ENCODE measurements at places on chromosomes 4 and X. TPM values are rescaled to one million over a fixed set of nuclear protein-coding genes. Genes with fewer than 3 reads are reported as not detected.
A peak's percentile ranks its signal among the peaks of the same experiment; 100 is the strongest.

MSX1 gene
- 1.7 TPM for total RNA-seq

CSAG1 gene
- total RNA-seq: not detected

C4orf51 gene
- not detected for total RNA-seq

SH3D19 gene
- 100 TPM for total RNA-seq

MAEA gene
- total RNA-seq: 70.4 TPM

MXRA5 gene
- total RNA-seq: 1.5 TPM

TMEM35A gene
- 1.3 TPM for total RNA-seq

SULT1E1 gene
- 2.2 TPM for total RNA-seq

BGN gene
- total RNA-seq: 13.0 TPM

HSD17B10 gene
- 71.3 TPM for total RNA-seq

VEGFD gene
- total RNA-seq: 5.3 TPM

ACSL1 gene
- total RNA-seq: 208 TPM

GABRQ gene
- total RNA-seq: not detected

MAGEB17 gene
- total RNA-seq: not detected

GRCh38 chr4:32133141-32133540, 1413.0 kb downstream of the PCDH7 start:
- no peaks in the 10 kb centered on the region for H3K27me3 ChIP-seq
- no peak overlapping the region for H3K4me3 ChIP-seq

GRCh38 chrX:12977761-12978204, 2.9 kb downstream of the TMSB4X start:
- no peak for DNase-seq
- no peaks in the 10 kb centered on the region for H3K27me3 ChIP-seq
- H3K4me1 ChIP-seq: no peaks in the 10 kb centered on the region
- H3K27ac ChIP-seq: peak overlapping the region; percentile 97
- peaks cover 15% of the 10 kb centered on the region for H3K36me3 ChIP-seq

DNA sequence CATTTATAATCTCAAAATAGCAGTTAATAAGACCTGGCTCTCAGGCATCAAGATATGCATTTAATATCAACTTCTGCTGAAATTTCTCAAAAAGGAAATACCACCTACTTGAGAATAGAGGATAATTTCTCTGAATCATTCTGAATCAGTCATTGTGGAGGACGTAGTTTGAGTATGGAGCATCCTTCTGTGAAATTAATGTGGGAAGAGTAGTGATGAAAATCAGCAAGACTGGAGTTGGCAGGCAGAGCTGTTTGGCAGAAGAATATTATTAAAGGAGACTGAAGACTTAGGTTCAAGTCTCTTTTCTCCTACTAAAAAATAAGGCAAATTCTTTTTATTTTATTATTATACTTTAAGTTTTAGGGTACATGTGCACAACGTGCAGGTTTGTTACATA, 325.6 kb upstream of the ATOH1 start:
- H3K27ac ChIP-seq: no peak overlapping the region
- H3K4me3 ChIP-seq: no peak overlapping the region
- DNase-seq: no peak
- no peaks in the 10 kb centered on the region for H3K27me3 ChIP-seq

GRCh38 chr4:70844180-70844579, 4.5 kb upstream of the GRSF1 start:
- H3K4me1 ChIP-seq: no peaks in the 10 kb centered on the region
- H3K36me3 ChIP-seq: no peaks in the 10 kb centered on the region
- DNase-seq: no peak
- no peaks in the 10 kb centered on the region for H3K27me3 ChIP-seq

DNA sequence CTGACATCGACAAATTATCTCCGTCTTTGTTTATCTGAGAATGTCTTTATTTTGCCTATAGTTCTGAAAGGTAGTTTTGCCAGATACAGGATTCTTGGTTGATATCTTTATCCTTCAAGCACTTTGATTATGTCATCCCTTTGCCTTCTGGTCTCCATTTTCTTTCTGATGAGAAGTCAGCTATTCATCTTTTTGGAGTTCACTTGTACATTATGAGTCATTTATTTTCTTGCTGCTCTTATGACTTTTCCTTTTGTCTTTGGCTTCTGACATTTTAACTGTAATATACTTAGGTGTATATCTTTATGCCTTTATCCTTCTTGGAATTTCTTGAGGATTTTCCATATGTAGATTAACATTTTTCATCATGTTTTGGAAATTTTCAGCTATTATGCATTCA, 51.4 kb downstream of the SHROOM4 start:
- no peaks in the 10 kb centered on the region for H3K4me1 ChIP-seq
- no peaks in the 10 kb centered on the region for H3K36me3 ChIP-seq
- H3K27ac ChIP-seq: no peak overlapping the region
- H3K27me3 ChIP-seq: no peaks in the 10 kb centered on the region

DNA sequence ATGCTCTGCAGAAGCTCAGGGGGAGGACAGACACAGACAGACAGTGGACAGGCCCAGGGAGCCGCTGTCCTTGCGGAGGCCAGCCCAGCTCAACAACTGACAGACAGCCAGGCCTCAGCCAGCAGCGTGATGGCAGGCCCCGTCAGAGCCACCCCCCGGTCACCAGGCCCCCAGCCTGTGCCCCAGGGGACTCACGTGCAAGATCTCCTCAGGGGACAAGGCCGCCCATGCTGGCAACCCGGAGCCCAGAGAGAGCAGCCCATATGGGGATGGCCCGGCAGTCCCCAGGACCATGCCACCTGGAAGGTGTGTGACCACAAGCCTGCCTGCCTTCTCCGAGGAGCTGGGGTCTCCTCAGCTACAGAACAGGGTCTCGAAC, 28.0 kb upstream of the MXD4 start:
- no peaks in the 10 kb centered on the region for H3K4me1 ChIP-seq
- DNase-seq: peak; percentile 60
- no peaks in the 10 kb centered on the region for H3K36me3 ChIP-seq
- H3K27ac ChIP-seq: no peak overlapping the region

GRCh38 chr4:165855191-165855590, 17.8 kb upstream of the TLL1 start:
- no peak overlapping the region for H3K27ac ChIP-seq
- H3K4me3 ChIP-seq: no peak overlapping the region
- no peak for DNase-seq
- H3K27me3 ChIP-seq: no peaks in the 10 kb centered on the region

GRCh38 chr4:2080429-2081300, 21.5 kb downstream of the NAT8L start:
- H3K4me3 ChIP-seq: no peak overlapping the region
- no peaks in the 10 kb centered on the region for H3K4me1 ChIP-seq
- H3K36me3 ChIP-seq: no peaks in the 10 kb centered on the region
- H3K27ac ChIP-seq: no peak overlapping the region

DNA sequence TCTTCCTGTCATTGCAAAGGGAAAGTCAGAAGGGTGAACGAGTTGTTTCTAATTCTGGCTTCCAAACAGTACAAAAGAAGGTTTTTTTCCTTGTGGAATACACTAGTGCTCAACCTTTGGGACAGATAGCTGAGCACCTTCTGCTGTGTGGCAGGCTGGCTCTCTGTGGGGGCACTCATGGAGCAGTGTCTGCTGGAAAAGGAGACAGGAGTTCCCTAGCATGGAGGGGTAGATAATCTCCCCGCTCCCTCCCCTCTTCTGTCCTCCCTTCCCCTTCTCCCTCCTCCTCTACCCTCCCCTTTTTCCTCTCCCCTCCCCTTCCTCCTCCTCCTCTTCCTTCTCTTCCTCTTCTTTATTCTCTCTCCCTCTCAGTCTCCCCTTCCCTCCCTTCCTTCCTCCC, 62.4 kb upstream of the MTM1 start:
- peak overlapping the region; percentile 46 for H3K27ac ChIP-seq
- H3K27me3 ChIP-seq: no peaks in the 10 kb centered on the region
- no peak overlapping the region for H3K4me3 ChIP-seq
- H3K4me1 ChIP-seq: peaks cover 20% of the 10 kb centered on the region
- no peak for DNase-seq
- no peaks in the 10 kb centered on the region for H3K36me3 ChIP-seq

DNA sequence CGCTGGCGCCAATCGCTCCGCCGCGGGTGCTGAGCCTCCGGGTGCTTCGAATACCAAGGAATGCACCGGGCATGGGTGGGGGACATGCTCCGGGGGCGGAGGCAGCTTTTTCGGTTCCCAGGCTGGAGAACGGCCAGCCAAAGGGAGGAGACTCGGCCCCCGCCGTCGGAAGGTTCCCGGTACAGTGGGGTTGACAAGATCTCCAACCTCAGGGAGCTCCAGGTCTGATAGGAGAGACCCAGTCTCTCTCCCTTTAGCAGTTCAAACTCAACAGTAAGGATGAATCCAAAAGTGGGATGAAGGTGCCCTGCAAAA, 29.1 kb upstream of the BCORL1 start:
- H3K36me3 ChIP-seq: no peaks in the 10 kb centered on the region
- no peak for DNase-seq
- no peaks in the 10 kb centered on the region for H3K27me3 ChIP-seq
- no peak overlapping the region for H3K27ac ChIP-seq
- peaks cover 21% of the 10 kb centered on the region for H3K4me1 ChIP-seq

DNA sequence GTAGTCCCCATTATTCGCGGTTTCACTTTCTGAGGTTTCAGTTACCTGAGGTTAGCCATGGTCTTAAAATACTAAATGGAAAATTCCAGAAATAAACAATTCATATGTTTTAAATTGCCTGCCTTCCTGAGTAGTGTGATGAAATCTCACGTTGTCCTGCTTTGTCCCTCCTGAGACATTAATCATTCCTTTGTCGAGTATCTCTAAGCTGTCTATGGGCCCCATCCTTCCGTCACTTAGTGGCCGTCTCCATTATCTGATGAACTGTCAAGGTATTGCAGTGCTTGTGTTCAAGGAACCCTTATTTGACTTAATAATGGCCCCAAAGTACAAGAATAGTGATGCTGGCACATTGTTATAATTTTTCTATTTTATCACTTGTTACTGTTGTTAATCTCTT, 94.8 kb downstream of the ADGRL3 start:
- H3K4me3 ChIP-seq: no peak overlapping the region
- DNase-seq: no peak
- no peaks in the 10 kb centered on the region for H3K4me1 ChIP-seq
- no peak overlapping the region for H3K27ac ChIP-seq

GRCh38 chrX:137387646-137388045, 178.3 kb upstream of the ZIC3 start:
- no peaks in the 10 kb centered on the region for H3K4me1 ChIP-seq
- H3K27me3 ChIP-seq: no peaks in the 10 kb centered on the region
- H3K4me3 ChIP-seq: no peak overlapping the region
- no peak for DNase-seq
- no peaks in the 10 kb centered on the region for H3K36me3 ChIP-seq
- H3K27ac ChIP-seq: no peak overlapping the region

DNA sequence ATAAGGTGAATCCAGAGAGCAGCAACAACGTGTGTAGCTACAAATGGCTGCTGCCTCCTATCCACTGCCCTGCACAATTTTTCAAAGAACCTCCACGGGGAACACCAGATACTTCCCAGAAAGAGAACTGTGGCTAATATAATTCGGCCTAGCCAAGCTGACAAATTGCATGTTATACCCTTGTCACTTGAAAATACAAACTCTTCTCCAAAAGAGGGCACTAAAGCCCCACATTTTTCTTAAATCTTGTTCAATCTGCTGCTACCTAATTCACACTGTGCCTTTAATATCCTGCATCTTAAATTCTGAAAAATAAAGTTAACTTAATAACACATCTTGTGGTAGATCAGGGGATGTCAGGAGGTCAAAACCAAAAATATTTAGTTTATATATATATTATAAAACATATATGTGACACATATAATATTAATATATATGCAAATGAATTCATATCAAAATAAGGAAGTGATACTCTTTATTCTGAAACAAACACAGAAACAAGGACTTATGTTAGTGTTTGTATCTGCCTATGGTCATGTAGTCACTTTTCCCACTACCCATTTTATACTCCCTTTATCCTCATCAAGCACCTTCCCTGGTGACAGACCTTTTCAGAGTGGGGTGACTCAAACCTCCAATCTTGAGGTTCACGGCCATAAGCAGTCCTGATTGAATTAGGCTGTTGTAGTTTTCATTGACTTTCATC, 24.1 kb downstream of the CT45A1 start:
- no peaks in the 10 kb centered on the region for H3K36me3 ChIP-seq
- no peaks in the 10 kb centered on the region for H3K4me1 ChIP-seq
- no peak for DNase-seq
- H3K27ac ChIP-seq: no peak overlapping the region
- no peak overlapping the region for H3K4me3 ChIP-seq
- H3K27me3 ChIP-seq: no peaks in the 10 kb centered on the region

- no peak for DNase-seq
- H3K36me3 ChIP-seq: no peaks in the 10 kb centered on the region
- no peak overlapping the region for H3K27ac ChIP-seq
- H3K4me3 ChIP-seq: no peak overlapping the region
- H3K27me3 ChIP-seq: no peaks in the 10 kb centered on the region
- no peaks in the 10 kb centered on the region for H3K4me1 ChIP-seq
Measured at GRCh38 chr4:148776941-148777340, 334.7 kb upstream of the NR3C2 start.

GRCh38 chrX:149467461-149467860, 37.6 kb downstream of the IDS start:
- no peak overlapping the region for H3K4me3 ChIP-seq
- no peaks in the 10 kb centered on the region for H3K27me3 ChIP-seq
- no peak overlapping the region for H3K27ac ChIP-seq
- H3K4me1 ChIP-seq: peaks cover 5% of the 10 kb centered on the region

- H3K4me1 ChIP-seq: no peaks in the 10 kb centered on the region
- no peak for DNase-seq
- H3K27ac ChIP-seq: no peak overlapping the region
- H3K36me3 ChIP-seq: no peaks in the 10 kb centered on the region
- H3K27me3 ChIP-seq: no peaks in the 10 kb centered on the region
Measured at GRCh38 chr4:43103048-43103447, 210.5 kb downstream of the GRXCR1 start.

- no peak overlapping the region for H3K27ac ChIP-seq
- no peaks in the 10 kb centered on the region for H3K4me1 ChIP-seq
- no peaks in the 10 kb centered on the region for H3K27me3 ChIP-seq
- H3K36me3 ChIP-seq: no peaks in the 10 kb centered on the region
- no peak overlapping the region for H3K4me3 ChIP-seq
Measured at GRCh38 chrX:69127466-69127865, 37.8 kb downstream of the PJA1 start.

- DNase-seq: no peak
- no peaks in the 10 kb centered on the region for H3K27me3 ChIP-seq
- no peak overlapping the region for H3K27ac ChIP-seq
- H3K4me3 ChIP-seq: no peak overlapping the region
Measured at GRCh38 chr4:88189881-88190585, 31.6 kb upstream of the ABCG2 start.

DNA sequence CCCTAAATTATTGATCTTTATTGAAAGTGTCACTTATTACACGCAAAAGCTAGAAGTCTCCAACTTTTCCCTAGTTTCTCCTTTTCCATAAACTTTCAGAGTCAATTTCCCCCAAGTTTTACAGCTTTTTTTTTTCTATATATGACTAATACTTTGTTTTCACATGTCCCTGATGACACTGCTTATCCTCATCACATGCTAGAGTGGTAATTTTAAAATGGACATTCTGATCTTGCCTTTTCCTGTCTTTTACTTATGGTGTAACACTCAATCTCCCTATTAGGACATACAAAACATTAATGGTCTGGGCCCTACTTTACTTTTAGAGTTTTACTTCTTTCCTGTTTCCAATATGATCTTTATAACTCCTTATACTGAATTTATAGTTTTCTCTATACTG, 112.6 kb downstream of the ANK2 start:
- H3K36me3 ChIP-seq: no peaks in the 10 kb centered on the region
- no peak for DNase-seq
- H3K27ac ChIP-seq: no peak overlapping the region

- DNase-seq: no peak
- H3K4me3 ChIP-seq: no peak overlapping the region
- no peaks in the 10 kb centered on the region for H3K4me1 ChIP-seq
- no peaks in the 10 kb centered on the region for H3K27me3 ChIP-seq
- H3K36me3 ChIP-seq: no peaks in the 10 kb centered on the region
Measured at GRCh38 chrX:16552546-16552945, 97.4 kb upstream of the S100G start.

- H3K4me1 ChIP-seq: peaks cover 16% of the 10 kb centered on the region
- H3K27me3 ChIP-seq: no peaks in the 10 kb centered on the region
- H3K27ac ChIP-seq: peak overlapping the region; percentile 29
Measured at GRCh38 chr4:89294573-89295269, 12.9 kb downstream of the GPRIN3 start.
